ENCODE measurements at places on chromosomes 2 and 18.
A peak's percentile ranks its signal among the peaks of the same experiment; 100 is the strongest.

GRCh38 chr2:176140513-176141317 is 10.6 kb upstream of the HOXD4 start:
- peak; percentile 60 for DNase-seq

- no peak for DNase-seq
Observed at GRCh38 chr2:216490061-216490460, 8.6 kb upstream of the RPL37A start.

DNA sequence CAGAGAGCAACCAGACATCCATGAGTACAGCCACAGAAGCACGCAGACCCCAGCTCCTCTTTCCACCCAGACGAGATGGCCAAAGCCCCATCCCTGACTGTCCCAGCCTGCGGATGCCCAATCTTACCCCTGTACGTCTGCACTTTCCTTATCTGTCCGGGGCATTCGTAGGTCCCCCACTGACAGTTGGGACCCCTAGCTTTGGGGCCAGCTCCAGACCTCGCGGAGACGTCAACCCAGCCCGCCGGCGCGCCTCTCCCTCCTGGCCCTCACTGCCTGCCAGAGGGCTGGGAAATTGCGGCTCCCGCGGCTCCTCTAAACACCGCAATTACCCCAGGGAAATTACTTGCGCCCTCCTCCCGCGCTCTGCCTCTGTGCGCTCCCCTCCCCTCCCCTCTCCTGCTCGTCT is 2.3 kb downstream of the ECEL1 start:
- no peak for DNase-seq

DNA sequence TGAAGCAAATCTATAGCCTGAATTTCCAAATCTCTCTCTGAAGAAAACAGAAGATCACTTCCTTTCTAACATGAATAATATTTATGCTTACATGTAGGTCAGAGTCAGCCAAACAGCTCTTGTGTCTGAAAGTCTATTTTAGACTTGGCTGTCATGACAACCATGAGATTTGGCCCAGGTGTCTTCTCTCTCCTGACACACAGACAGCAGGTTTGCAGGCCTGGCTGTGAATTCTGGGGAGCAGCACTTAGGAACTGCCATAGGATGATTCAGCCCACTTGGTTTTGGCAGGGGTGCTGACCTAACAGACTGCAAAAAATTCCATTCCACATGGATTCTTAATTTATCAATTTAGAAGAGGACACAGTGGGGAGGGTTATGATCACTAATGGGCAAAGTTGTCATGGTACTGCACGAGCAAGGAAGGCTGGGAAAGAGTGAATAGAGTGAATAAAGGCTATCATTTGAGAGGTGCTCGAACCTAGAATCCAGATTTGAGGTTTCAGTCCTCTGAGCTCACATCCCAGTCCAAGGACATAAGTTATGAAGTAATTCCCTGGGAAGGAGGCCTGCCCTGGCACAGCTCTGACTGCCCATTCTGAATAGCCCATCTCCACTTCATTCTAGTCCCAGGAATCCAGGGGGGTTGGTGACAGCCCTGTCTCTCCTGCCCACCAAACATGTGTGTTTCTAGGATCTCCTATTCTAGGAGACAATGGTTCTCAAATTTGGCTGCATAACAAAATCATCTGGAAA is 453.9 kb upstream of the TRIB2 start:
- DNase-seq: no peak

Data from HAP-1 (cell line).